ENCODE measurements at places on chromosomes 1 and 21.

- no peak for DNase-seq
Measured at GRCh38 chr1:15033264-15033663, 120.3 kb upstream of the TMEM51 start.

DNA sequence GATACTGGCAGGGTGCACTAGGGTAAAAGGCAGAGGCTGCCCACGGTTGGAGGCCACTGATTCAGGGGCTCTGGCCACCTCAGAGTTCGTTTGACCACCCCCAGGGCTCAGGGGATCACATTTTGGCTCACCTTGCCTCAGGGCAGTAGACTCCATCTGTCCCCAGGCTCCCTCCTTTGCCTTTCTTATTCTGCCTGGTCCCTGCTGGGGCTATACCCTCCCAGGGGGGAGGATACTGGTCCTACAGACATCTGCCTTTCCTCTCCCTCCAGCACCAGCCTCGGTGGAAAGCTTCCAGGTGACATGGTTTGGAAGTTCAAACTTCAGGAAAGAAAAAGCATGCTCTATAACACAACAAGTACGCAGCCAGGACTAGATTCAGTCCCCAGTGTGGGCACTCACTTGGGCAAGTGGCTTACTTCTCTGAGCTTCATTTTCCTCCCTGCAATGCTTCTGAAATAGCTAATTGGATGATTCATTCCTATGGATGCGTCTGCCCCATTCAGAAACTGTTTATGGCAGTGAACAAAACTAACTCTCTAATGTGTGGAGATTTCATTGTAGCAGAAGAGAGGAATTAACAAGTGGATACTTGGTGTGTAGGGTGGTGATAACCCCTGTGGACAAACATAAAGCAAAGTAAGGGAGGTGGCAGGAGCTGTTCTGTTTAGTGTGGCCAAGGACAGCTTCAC is 154.8 kb downstream of the TRABD2B start:
- no peak for DNase-seq

DNA sequence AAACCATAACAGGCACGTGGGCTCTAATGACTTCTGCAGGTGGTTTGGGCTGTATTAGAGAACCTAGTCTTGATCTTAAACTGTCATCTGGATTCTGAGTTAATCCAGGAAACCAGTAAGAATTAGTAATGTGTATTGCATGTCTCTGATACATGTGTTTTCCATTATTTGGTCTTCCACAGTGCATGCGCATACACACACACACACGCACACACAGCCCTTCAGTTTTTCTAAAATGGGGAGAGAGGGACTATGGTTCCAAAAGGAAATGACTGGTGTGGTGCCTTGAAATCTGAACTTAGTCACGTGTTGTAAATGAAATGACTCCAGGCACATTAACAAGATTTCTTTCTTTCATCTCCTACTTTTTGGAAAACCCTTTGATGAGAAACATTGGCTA is 67.6 kb downstream of the OLFML2B start:
- no peak for DNase-seq

DNA sequence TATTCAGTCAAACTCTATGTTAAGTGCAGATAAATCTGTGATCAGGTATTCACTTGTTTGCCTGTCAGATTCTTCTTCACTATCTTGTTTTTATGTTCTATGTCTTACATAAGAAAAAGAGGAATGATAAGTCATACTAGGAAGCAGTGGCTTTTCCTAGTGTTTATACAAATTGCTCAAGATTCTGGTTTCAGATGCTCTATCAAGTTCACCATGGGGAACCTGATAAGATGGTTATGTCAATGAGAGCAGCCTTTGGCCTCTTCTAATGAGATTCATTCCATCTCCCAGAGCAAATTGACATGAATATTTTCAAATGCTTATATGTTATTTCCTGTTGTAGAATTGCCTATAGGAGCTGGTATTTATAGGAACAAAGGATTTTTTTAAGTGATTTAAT is 218.8 kb upstream of the TMPRSS15 start:
- DNase-seq = no peak

DNA sequence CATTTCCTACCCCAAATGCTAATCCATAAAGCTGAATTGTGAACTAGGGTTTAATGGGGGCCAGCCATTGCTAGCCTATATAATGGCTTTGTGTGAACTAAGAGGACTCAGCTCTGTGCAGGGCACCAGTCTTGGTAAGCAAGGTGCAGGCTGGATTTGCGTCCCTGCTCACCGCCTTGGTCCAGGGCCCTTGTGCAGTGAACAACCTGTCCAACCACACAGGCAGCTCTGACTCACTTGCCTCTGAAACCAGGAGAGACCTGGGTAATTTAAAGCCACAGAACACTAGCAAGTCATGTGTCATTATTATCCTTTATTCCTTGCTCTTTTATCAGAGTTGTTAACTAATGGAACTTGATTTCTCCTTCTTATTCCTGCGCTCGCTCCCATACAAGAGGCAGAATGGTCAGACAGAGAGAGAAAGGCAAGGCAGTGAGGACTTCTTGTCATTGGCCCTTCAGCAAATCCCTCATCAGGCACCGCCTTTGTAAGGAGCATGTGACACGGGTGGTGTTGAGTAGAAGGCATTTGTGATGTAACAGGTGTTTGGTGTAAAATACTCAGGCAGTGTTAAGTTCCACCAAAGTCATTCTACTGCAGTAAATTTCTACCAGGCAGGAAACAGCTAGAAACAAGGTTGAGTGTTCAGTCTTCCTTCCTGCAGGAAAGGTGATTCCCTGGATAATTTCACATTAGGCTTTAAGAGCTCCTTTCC is 67.3 kb upstream of the OLIG2 start:
- DNase-seq = no peak

DNA sequence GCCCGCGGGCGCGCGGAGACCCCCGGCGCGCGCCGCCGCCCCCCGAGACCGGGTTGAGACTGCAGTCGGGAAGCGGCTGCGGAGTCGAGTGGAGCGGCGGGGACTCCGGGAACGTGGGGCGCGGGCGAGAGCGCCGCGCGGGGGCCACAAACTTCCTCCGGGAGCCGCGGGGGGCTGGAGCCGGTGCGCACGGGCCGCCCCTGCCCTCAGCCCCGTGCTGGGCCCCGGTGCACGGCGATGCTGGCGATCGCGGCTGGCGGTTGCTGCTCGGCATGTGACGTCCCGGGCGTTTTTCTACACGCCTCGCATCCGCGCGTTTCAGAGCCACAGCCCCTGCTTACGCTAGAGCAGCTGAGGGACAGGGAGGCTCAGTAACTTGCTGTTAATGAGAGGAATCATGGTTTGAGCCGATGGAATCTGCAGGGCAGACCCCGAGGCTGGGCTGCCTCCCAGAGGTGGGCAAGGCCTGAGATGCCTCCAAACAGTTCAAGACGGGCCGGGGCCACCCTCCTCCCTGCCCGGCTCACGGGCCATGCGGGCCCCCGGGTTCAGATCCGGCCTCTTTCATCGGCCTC is 520 bp downstream of the TMEM201 start:
- DNase-seq = peak; percentile 29

- no peak for DNase-seq
Measured at GRCh38 chr21:38351961-38352521, 95.2 kb downstream of the KCNJ15 start.

- no peak for DNase-seq
Measured at GRCh38 chr1:201690528-201690927, 138.4 kb upstream of the IPO9 start.

- DNase-seq = no peak
Measured at GRCh38 chr1:182752077-182752988, 37.2 kb upstream of the NPL start.

DNA sequence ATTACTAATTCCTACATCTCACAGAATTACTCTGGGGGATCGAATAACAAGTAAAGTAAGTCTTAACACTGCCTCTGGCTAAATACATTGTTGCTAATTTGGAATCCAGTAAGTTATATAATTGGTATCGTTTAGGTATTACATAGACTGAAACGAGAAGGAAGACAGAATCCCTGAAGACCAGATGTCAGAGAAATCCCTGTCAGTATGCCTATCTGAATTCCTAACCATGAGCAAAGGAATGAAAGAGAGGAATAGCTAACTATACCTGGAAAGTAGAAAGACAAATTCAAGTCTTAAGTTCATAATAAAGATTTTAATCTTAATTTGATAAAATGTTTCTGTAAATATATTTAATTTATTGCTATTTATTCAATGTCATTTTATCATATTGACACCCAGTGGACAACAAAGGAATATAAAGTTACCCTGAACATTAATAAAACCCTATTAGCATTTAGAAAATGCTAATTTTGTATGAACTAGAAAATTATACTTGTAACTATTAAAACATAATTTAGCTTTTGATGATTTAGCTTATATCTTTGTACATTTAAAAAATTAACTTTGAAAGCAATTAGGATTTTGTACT is 11.4 kb downstream of the DEPDC1 start:
- DNase-seq = no peak

- DNase-seq = no peak
Measured at GRCh38 chr1:162212713-162213112, 143.2 kb downstream of the NOS1AP start.

GRCh38 chr1:154578058-154578418 is 10.5 kb downstream of the CHRNB2 start:
- no peak for DNase-seq

- no peak for DNase-seq
Measured at GRCh38 chr1:231929311-231929710, 302.7 kb downstream of the DISC1 start.

- DNase-seq = no peak
Measured at GRCh38 chr1:43560286-43560685, 29.6 kb downstream of the PTPRF start.

GRCh38 chr1:37186246-37186756 is 152.0 kb upstream of the GRIK3 start:
- DNase-seq = no peak

GRCh38 chr1:34911465-34911864 is 18.0 kb downstream of the DLGAP3 start:
- DNase-seq = no peak

- DNase-seq = no peak
Measured at GRCh38 chr1:5936621-5937372, 55.4 kb downstream of the NPHP4 start.
